ENCODE measurements at places on chromosomes 2 and 18.

DNA sequence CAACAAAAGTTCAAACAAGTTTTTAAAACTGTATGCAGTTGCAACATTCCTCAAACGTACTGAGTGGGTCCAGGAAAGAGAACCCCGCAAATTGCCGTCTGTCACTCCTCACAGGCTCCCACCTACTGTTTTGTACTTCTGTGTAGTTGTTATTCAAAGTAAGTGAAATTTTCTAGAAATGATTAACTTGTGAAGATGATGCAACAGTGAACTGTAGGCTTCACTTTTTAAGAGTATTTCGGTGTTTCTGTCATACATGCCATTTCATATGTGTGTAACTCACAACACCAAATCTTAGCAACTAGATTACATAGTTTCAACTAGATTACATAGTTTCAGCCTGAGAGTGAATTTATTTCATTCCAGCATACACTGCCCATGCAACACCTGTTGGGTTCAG is 226.0 kb upstream of the TANK start:
- DNase-seq = no peak

GRCh38 chr2:241863536-241863954 is 4.9 kb upstream of the PDCD1 start:
- no peak for DNase-seq

DNA sequence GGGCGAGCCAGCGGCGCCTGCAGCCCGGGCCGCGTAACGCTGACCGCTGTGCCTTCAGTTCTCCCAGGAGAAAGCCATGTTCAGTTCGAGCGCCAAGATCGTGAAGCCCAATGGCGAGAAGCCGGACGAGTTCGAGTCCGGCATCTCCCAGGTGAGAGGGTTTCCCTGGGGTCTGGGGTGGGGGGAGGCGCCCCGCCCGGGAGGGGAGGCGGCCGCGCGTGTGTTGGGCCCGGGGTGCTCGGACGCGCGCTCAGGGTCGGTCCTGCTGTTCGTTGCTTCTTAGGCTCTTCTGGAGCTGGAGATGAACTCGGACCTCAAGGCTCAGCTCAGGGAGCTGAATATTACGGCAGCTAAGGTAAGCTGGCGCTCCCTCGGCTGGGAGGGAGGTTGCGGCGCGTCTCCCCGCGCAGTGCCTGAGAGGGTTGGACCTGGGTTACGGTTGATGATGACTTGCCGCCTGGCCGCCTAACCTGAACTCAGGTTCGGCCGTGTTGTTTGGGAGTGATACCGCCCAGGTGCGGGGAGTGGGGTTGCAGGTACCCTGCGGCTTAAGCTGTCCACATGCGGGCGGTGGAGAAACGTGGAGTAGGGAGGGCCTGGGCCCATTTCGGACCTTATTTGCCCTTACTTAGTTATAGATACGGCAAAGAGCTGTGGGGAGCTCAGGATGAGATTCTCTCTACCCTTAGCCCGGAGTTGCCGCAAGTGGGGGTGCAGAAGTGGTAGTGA is 638 bp downstream of the RPS7 start:
- DNase-seq = peak; percentile 57

DNA sequence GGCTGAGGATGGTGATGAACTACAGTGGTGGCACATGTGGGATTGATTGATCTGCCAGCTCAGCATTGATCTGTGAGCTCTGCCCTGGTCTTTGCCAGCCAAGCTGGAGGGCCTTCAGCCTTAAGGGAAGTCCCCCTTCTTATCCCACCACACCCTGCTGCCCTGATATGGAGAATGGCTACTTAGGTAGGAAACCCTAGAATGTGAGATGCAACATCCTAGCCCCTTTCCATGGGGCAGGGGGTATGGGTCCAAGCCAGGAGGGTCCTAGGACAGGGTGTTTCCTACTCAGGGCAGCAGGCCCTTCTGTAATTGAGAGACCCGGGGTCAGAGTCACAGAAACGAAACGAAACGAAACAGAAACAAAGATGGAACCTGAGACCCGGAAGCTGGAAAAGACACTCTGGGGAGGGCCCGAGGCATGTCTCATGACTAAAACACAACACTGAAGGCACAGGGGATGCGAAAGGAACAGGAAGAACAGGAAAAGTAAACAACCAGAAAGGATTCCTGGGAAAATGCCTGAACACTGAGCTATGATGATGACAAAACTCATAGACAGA is 16.9 kb upstream of the SULT1C2 start:
- DNase-seq = no peak

GRCh38 chr2:172195836-172196376 is 93.2 kb upstream of the DLX2 start:
- DNase-seq = no peak

GRCh38 chr2:177282181-177282641 is 17.7 kb upstream of the NFE2L2 start:
- DNase-seq = no peak

- DNase-seq = no peak
These were observed 1287.5 kb upstream of the NXPH2 start for GRCh38 chr2:140067661-140068060.

- DNase-seq = no peak
These were observed 52.2 kb downstream of the NCOA1 start for GRCh38 chr2:24543252-24543651.

DNA sequence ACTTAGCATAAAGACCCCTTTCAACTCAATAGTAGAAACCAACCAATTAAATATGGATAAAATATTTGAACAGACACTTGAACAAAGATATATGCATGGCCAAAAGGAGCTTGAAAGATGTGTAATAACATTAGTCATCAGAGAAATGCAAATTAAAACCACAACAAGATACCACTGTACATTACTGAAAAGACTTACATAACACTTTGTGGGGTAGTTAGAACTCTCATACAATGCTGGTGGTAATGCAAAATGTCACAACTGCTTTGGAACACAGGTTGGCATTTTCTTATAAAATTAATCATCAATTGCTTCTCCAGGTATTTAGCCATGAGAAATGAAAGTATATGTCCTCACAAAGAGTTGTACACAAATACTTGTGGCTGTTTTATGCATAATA is 60.7 kb downstream of the TTC27 start:
- DNase-seq = no peak

DNA sequence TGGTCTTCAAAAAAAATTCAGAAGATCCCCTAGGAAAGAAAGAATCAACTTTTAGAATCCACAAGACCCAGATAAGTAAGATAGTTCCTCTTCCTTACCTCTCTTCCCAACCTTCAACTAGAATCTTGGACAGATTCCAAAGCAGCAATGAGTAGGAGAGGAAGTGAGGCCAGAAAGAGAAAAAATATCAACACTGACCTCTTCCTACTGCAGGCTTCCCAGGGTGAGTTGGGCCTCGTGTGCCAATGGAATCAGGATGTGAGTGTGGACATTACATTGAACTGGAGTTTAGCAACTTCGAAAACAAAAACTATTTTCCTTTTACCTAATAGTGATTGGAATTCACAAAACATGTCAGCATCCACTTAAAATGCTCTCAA is 102.5 kb upstream of the PIEZO2 start:
- no peak for DNase-seq

DNA sequence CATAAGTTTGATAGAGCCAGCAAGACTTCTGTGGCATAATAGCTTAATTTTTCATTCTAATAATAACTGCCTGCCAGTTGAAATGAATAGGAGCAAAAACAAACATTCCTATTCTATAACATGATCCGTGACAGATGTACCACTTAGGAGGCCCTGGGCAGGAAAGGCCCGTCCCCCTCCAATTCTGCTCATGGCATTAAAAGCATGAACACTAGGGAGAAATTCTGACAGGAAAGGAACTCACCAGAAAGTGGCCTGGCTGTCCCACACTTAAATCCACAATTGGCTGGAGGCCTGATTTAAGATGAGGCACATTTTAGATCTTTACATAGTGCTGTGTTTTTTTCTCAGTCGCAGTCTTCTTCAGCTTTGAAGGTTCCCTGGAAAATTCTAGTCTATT is 261.9 kb upstream of the ETAA1 start:
- DNase-seq = no peak

DNA sequence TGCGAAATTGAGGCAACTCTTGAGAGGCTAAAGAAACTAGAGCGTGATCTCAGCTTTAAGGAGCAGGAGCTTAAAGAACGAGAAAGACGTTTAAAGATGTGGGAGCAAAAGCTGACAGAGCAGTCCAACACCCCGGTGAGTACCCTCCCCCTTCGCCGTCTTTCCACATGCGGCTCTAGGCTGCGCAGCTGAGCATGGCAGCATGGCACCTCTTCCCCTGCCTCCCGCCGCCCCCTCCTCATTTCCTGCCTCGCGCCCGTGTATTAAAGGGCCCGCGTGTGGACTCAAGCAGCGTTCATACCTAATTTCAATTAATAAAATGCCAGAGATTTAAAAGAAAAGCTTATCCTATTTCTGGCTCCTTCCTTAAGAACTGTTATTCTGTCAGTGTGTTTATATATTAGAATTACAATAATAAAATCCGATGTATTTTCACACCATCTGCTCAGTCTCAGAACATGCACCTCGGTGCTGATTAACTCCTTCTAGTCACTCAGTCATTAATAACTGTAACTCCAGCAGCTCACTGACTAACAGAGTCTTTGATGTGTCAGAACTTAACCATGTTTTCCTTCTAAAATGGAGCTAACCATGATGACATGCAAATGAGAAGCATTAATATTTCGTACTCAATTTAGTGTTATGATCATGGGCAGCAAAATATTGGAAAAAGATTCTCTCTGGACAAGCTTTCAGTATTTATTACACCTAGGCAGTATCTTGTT is 137.4 kb upstream of the CDCA7 start:
- no peak for DNase-seq

DNA sequence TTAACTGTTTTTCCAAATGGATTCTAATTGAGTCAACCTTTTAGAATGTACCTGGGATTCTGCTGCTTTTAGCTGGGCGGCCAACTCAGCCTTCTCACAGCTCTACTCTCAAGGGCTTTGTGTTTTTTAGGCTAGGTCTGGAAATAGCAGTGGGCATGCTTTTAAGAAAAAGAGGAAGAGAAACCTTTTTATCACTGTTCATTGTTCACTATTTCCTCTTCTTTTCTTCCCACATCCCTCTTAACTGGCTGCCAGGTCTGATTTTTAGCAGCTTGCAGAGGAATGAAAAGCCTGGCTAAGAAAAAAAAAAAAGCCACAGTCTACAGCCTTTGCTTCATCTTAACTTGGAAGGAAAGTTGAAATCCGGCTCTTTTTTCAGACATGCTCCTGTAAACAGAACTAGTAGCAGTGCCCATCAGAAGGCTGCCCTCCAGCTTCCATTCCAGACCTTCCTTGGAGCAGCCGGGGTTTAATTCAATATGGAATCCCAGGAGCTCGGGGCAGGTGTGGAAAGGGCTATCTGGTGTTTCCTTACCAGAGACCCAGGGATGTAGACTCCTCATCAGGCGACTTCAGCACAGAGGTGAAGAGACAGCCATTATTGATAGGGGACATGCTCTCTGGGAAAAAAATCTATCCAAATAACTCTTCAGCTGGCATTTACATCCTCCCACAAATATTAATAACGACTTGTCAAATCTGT is 230.7 kb downstream of the MYO3B start:
- DNase-seq = no peak

DNA sequence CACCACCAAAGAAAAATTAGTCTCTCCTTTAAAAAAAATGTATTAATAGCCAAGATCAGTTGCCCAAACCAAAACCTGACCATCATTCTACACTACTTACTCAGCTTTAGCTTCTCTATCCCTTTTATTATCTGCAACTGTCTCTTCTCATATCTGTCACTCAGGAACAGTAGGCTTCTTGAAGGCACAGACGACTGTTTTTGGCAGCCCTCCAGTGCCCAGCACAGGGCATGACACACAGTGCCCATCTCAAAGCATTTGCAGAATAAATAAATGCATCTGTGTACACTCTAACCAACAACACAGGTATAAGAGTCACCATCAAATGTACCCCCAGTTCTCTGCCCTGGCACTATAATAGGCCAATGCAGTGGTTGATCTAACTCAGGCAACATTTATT is 117.2 kb downstream of the UXS1 start:
- DNase-seq = no peak
